ENCODE measurements at places on chromosomes 7 and 10.

GRCh38 chr7:27174874-27175625 lies 930 bp upstream of the HOXA10 start:
- no peaks in the 10 kb centered on the region for H3K27me3 ChIP-seq
- no peak for DNase-seq
- no peaks in the 10 kb centered on the region for H3K36me3 ChIP-seq

GRCh38 chr7:98178321-98178720 lies 32.9 kb upstream of the BHLHA15 start:
- DNase-seq = no peak
- H3K27me3 ChIP-seq = no peaks in the 10 kb centered on the region
- H3K4me1 ChIP-seq = no peaks in the 10 kb centered on the region
- H3K4me3 ChIP-seq = no peak overlapping the region
- no peak overlapping the region for H3K27ac ChIP-seq
- H3K36me3 ChIP-seq = no peaks in the 10 kb centered on the region

GRCh38 chr7:139186146-139186545 lies 44.9 kb upstream of the UBN2 start:
- H3K27ac ChIP-seq = no peak overlapping the region
- H3K4me3 ChIP-seq = no peak overlapping the region
- DNase-seq = no peak
- no peaks in the 10 kb centered on the region for H3K36me3 ChIP-seq

DNA sequence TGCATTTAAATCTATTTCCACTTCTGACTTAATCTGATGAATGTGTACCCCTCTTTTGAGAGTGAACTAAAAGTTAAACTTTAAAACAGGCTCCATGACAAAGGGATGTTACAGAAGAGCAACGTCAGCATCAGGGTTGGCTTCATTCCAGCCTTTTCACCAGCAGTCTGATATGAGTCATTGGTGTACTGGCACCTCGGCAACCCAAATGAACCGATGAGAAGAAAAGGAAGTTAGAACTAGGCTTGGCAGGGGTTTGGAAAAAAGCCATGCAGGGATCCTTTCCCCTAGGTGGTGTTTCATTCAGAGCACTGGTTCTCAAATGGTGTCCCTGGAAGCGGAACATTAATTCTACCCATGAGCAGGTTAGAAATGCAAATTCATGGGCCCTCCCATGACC lies 53.6 kb downstream of the SEC61G start:
- H3K4me3 ChIP-seq = no peak overlapping the region
- no peaks in the 10 kb centered on the region for H3K36me3 ChIP-seq
- no peak for DNase-seq
- H3K27ac ChIP-seq = no peak overlapping the region
- H3K27me3 ChIP-seq = no peaks in the 10 kb centered on the region

DNA sequence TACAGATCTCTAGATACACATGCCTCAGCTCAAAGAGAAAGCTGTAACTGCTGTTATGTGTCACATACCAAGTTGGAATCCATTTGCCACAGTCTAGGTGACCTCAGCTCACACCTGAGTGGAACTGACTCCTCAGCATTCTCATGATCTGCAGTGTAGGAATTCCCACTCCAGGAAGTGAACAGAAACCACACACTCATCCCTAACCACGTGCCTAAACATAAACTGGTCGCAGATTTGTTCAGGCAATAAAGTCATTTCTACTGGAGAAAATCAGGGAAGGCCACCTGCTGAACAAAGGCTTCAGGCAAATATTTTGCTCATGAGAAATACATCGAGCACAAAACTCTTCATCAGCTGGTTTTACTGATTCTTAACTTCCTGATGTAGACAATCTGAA lies 23.0 kb upstream of the ZMYND11 start:
- H3K27ac ChIP-seq = no peak overlapping the region
- no peak overlapping the region for H3K4me3 ChIP-seq
- no peaks in the 10 kb centered on the region for H3K36me3 ChIP-seq
- no peak for DNase-seq
- H3K27me3 ChIP-seq = no peaks in the 10 kb centered on the region

DNA sequence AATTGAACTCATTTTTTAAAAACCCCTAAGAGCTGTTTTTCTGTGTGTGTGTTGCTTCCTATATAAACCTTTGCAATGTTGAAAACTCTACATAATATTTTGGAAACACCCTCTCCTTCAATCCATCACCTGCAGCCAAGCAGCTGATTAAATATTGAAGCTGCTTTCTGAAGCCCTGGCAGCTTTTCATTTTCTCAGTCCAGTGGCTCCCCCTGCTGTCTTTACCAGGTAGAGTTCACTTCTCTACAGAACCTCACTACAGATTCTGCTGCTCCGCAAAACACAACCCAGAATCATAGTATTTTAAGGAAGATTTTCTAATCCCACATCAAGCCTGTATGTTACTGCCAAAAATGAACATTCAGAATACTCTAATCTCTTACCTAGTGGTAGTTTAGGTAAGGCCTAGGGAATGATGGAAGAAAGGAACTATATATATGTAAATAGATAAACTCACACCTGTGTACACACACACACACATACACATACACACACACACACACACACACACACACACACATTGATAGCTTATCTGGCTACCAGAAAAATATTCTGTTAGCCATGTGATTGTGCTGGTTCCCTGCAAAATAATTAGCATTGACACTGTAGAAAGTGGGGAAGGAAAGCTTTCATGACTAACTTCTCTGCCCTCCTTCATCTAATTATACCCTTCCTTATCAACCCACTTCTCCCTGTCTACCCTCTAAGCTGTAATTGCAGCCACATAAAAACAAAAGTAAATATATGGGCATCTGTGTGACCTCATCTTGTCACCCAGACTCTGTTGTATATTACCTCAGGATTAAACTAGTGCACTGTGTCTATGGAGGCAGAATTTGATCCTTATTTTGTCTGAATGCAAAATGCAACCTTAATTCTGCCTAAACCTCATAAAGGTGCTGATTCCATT lies 229.5 kb upstream of the FZD1 start:
- H3K27me3 ChIP-seq = no peaks in the 10 kb centered on the region
- no peaks in the 10 kb centered on the region for H3K4me1 ChIP-seq
- no peak for DNase-seq
- H3K36me3 ChIP-seq = no peaks in the 10 kb centered on the region
- no peak overlapping the region for H3K4me3 ChIP-seq

DNA sequence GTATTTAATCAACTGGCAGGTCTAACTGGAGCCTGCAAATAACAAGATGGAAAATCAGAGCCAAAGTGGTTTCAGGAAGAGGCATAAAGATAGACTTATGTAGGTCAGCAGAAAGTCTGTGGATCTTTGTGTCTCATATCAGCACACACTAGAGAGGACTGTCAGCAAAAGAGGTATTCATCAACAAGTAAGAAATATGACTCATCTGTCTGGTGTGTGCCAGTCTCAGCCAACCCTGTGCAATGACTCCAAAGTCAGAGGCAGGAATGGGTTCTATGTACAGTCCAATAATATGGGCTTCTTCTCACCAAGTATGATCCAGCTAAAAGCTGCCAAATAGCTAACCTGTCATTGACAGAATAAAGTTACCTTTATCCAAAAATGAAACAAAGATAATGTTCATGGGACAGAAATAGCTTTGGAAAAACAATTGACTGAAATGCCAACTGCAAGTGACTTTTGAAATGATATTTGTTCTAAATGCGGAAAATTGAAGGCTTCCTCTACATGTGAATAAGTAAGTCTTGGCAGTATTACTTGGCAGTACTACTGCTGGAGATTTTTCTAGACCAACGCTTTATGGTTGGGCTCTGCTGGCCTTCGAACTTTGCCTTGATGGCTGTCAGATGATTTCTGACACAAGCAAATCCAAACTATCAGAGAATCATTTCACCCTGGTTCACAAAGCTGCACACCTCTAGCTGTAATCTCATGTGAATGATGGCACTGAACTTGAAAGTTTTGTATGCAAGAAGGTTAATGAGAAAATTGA lies 272.3 kb upstream of the SEMA3C start:
- no peaks in the 10 kb centered on the region for H3K36me3 ChIP-seq
- H3K4me3 ChIP-seq = no peak overlapping the region
- H3K27me3 ChIP-seq = no peaks in the 10 kb centered on the region
- no peak overlapping the region for H3K27ac ChIP-seq

GRCh38 chr7:28520074-28521015 lies 108.0 kb downstream of the CREB5 start:
- no peak overlapping the region for H3K27ac ChIP-seq
- H3K4me3 ChIP-seq = no peak overlapping the region
- no peaks in the 10 kb centered on the region for H3K36me3 ChIP-seq

DNA sequence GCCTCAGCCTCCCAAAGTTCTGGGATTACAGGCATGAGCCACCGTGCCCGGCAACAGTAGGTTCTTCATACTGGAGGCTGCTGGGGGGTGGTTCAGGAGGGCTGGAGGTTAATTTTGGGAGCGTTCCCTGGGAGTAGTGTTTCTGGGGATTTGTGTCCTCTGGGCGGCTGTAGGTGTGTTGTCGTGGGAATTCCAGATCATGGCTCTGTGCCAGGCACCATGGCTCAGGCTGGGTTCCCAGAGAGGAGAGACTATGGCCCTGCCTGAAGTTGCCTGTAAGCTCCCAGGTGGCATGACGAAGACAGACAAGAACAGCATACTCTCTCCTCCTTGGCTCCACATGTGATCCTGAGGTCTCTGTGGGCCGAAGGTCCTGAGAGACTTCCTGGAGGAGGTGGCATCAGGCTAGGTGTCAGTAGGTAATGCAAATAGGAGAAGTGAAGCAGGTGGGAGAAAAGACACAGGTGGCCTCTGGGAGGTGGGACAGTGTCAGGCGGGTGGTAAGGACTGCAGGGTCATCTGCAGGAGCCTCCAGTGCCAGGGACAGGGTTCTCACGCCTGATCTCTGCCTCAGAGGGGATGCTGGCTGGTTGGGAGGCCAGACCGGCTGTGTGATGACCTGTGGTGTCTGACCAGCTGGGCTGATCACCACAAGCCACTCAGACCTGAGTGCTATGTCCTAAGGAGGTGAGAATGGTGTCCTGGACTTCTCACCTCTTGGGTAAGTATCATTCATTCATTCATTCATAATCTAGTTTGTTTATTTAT lies 18.7 kb downstream of the CLIP2 start:
- no peak overlapping the region for H3K4me3 ChIP-seq
- H3K36me3 ChIP-seq = no peaks in the 10 kb centered on the region
- no peaks in the 10 kb centered on the region for H3K27me3 ChIP-seq

- H3K4me3 ChIP-seq = no peak overlapping the region
- H3K27me3 ChIP-seq = no peaks in the 10 kb centered on the region
Observed at GRCh38 chr10:6711408-6711841, 131.3 kb upstream of the PRKCQ start.

GRCh38 chr7:51256209-51256781 lies 60.3 kb downstream of the COBL start:
- H3K27ac ChIP-seq = peak overlapping the region; percentile 15
- H3K4me1 ChIP-seq = no peaks in the 10 kb centered on the region
- no peak overlapping the region for H3K4me3 ChIP-seq
- H3K36me3 ChIP-seq = no peaks in the 10 kb centered on the region
- H3K27me3 ChIP-seq = no peaks in the 10 kb centered on the region

DNA sequence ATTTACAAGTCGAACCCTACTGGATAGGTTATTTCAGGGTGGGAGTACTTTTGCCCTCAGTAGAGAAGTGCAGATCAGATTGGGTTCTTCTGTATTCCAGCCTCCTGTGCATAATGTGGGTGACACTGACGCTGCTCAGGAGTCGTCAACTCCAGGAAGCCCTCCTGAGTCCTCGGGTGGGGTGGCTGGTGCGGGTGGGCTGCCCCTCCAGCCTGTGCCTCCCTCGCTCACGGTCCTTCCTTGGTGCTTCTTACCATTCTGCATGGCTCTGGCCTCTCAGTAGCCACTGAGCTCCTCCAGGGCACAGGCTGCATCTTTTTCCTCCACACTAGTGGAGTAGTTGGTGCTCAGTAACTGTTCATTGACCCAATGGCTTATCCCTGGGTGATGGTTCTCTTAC lies 4.3 kb downstream of the CDH23 start:
- H3K4me3 ChIP-seq = no peak overlapping the region
- H3K27ac ChIP-seq = no peak overlapping the region
- no peaks in the 10 kb centered on the region for H3K36me3 ChIP-seq
- H3K4me1 ChIP-seq = peaks cover 5% of the 10 kb centered on the region
- no peak for DNase-seq
- peaks cover 12% of the 10 kb centered on the region for H3K27me3 ChIP-seq

- H3K4me1 ChIP-seq = no peaks in the 10 kb centered on the region
- H3K27ac ChIP-seq = no peak overlapping the region
- H3K27me3 ChIP-seq = no peaks in the 10 kb centered on the region
- DNase-seq = no peak
Observed at GRCh38 chr10:59694936-59695335, 14.7 kb downstream of the SLC16A9 start.

DNA sequence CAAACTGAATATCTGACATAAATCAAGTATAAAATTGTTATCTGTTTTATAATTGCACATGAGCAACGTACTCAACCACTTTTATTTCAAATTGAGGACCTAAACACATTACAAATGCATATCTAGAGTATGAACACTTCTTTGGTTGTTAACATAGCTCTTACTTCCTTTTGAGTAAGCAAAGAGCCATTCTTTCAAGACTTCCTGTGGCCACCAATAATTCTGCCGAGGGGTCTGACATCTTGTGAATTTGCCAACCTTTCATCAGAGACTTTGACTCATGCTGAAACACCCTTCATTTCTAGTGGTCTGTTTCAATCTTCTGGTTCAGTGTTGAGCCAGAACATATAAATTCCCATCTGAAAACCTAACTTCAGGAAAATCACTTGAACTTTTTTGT lies 59.4 kb downstream of the CDK14 start:
- no peaks in the 10 kb centered on the region for H3K36me3 ChIP-seq
- no peak overlapping the region for H3K4me3 ChIP-seq
- DNase-seq = no peak
- no peak overlapping the region for H3K27ac ChIP-seq

DNA sequence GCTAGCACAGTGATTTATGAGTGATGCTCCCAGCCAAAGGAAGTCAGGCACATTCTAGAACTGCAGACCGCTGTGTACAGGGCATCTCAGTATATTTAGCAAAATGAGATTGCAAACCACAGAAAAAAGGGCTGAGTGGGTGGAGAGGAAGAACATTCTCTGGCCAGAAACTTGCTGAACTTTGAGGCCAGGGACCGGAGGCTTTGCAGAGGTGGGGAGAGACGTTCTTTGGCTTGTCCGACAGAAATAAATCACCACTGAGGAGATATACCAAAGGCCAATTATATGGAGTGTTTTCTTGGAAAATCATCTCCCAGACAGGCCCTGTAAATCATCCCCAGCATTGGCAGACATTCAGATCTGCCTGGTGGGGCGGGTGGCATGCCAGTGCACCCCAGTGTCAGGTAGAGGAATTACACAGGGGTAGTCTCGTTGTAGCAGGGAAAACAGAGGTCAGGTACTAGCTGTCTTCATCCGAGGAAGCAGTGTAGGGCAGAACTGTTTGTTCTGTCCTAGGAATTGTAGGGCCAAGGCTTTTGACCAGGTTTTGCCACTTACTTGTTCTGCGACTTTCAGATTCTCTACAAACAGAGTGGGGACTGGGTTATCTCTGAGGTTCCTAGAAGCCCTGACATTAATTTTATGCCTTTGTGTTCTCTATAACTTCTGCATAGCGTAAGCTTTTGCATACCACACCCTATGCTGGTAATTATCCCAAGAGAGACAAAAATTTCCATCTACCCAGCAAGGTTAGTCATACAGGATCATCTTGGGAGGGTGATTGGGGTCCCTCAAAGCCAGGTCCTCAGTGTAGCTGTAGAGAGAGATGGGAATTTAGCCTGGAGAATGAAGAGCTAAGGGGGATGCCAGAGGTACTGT lies 655.6 kb downstream of the LRMDA start:
- H3K4me3 ChIP-seq = no peak overlapping the region
- peak; percentile 75 for DNase-seq
- no peaks in the 10 kb centered on the region for H3K36me3 ChIP-seq
- H3K27me3 ChIP-seq = no peaks in the 10 kb centered on the region
- H3K27ac ChIP-seq = no peak overlapping the region

Data from Peyer's patch (tissue), 4 donors.